Dermis blood vessel endothelial cell (primary cell): ENCODE measurements at places on chromosomes 1 and 21. TPM values are rescaled to one million over a fixed set of nuclear protein-coding genes. Genes with fewer than 3 reads are reported as not detected.

DNA sequence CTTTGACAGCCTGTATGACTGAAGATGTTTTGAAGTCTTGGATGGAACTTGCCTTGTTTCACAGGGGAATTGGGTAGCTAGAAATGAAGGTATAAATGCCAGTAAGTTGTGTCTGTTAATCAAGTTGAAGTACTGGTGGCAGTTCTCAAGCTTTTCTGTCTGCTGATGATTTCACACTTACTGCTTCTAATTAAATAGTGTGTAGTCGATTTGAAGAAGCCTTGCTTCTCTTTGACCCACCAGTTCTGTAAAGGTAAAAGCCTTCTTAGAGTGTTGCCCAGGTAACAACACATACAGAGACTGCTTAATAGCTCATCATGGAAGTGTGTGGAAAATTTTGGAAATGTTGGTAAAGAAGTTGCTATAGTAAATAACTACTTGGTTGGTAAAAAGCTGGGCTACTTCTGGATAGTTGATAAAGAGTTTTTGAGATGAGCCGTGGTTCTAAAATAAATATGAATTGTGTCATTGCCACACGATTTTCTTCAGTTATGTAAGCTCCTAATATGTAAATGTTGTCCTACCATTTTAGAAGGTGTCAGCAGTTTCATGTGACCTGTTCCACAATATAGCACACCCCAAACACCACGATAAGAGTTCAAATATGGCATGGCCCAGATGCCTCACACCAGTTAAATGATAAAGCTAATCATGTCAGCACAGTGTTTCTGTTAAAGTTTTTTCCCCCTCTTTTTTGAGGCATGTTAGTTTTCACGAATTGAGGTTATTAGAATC is 7.4 kb downstream of the RABGAP1L start:
- DNase-seq, result no peak

DNA sequence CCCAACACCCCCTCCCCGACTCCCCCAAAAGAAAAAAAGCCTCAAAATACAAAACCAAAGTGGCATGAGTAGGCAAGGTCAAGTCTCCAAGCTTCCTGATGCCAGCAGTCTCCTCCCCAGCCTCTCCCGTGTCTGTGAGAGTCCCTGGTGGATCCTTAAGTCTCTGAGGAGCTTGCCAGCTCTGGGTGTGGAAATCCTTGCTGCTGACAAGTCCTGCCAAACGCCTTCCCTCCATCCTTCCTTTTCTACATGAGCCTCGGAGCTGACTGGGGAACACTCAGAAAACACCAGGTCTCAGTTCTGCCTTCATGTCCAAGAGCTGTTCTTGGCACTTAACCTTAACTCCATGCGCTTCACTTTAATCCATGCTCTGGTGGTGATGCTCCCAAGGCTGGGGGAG is 3.7 kb upstream of the ETV3L start:
- DNase-seq, result no peak

GRCh38 chr1:58981392-58981791 is 197.5 kb upstream of the JUN start:
- DNase-seq, result no peak

DNA sequence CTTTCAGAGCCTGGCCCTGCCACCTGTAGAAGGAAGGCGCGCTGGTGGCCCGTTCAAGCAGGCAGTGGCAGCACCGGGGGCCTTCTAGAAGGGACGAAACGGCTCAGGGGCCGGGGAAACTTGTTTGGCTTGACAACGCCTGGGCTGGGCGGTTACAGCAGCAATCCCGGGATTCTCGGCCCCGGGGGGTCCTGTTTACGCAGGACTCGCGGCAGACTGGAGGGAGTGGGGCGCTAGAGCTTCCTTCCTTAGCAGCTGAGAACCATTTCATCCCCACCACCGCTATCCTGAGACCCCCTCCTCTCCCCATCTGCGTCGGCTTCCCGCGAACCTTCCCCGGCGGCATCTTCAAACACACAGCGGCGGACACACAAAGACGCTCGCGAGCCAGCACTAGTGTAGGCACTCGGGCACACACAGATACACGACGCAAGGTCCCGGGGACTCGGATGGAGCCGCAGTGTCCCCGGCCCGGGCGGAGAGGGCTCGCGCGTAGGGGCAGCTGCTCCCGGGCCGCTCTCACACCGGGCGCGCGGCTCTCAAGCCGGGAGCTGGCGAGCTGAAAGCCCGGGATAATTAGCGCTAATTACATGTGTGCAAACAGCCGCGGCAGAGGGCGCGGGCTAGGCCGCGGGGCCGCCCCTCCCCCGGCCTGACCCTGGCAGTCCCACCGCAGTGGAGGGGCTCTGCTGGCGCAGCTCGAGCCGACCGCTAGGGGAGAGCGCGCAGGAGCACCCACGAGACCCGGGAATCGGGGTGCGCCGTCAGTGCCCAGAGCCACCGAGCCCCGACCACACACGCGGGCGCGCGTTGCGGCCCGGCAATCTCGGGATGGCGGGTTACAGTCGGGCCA is 271.4 kb downstream of the FOXD2 start:
- DNase-seq, result peak; percentile 29

DNA sequence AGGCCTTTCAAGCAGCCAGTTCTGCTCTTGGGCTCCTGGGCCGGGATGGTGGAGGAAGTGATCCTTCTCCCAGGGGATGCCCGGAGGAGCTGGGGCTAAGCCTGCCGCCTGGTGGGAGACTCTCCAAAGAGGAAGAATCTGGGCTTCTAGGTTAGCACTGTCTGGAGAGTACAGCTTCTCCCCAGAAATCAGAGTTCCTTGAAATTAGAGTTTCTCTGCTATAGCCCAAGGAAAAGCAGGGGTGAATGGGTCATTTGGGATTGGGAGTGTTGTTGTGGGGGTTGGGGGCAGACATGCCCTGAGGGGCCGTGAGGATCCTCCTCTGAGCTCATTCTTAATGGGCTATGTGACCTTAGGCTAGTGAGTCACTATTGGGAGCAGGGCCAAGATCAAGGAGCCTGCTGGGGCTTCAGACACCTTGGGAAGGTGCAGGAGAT is 6.5 kb downstream of the LGR6 start:
- DNase-seq, result no peak

- DNase-seq, result no peak
These were observed 27.2 kb upstream of the CAPZB start for GRCh38 chr1:19512545-19512944.

GRCh38 chr1:145983960-145984830 is 12.2 kb downstream of the TXNIP start:
- DNase-seq, result no peak

DNA sequence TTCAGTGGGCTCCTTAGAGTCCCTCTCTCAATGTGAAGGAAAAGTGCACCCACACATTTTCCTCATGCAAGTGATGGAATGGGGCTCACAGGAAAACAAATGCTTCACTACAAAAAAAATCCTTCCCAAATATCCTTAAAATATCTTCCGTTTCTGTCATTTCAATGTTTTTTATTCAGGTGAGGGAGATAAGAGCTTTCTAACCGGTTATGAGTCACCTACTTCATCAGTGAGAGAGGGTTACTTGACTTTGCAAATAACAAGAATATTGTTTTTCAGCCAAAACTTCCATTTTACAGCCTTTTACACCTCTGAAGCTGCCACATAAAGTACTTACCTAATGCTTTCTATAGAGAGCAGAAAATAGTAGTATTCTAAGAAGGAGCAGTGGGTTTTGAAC is 98.3 kb upstream of the CD55 start:
- DNase-seq, result peak; percentile 29

- peak; percentile 13 for DNase-seq
These were observed 2.5 kb downstream of the RASAL2 start for GRCh38 chr1:178096421-178096820.

DNA sequence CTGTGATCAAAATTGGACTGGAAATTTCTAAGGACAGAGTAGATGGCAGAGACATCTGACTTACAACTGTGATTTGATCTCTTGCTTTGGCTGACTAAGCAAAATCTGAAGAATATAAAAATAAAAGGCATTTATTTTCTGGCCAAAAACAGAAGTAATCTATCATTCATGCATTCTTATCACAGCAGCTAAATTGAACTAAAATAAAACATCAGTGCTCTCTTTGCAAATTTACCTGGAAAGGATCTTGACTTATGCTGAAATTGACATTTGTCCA is 81.4 kb upstream of the ZNF678 start:
- DNase-seq, result no peak

Gene CHI3L2
- under 0.01 TPM in 1 of 2 replicates, not detected in the other for total RNA-seq

Gene APCS
- total RNA-seq, result not detected in 2 replicates

Gene AIM2
- not detected in 2 replicates for total RNA-seq

Gene FLG2
- total RNA-seq, result not detected in 2 replicates

Gene DPH2
- 24.2 and 24.3 TPM in 2 replicates for total RNA-seq

Gene ELK4
- total RNA-seq, result 33.4 and 65.3 TPM in 2 replicates

Gene HES3
- not detected in 2 replicates for total RNA-seq
